ENCODE measurements at places on chromosomes 16 and 17.

GRCh38 chr16:3413730-3414379 lies 12.8 kb downstream of the ZNF174 start:
- DNase-seq, result no peak

- DNase-seq, result no peak
Observed at GRCh38 chr17:3771140-3771539, 29.8 kb downstream of the ITGAE start.

DNA sequence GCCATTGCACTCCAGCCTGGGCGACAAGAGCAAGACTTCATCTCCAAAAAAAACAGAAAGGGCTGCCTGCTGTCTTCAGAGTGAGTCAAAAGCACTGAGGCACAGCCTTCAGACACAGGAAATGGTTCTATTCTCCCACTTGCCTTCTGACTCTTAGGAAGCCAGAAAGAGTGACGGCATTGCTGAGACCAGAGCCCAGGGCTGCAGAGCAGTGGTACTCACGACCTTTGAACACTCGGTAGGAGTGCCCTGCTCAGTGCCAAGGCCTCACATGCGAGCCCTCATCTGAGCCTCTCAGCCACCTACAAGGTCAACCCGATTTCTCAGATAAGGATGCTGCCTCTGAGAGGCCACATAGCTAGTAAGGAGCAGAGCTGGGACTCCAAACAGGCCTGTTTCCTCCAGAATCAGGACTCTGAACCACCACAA lies 3.5 kb upstream of the ITGAE start:
- no peak for DNase-seq

GRCh38 chr16:80583466-80583865 lies 42.7 kb downstream of the DYNLRB2 start:
- no peak for DNase-seq

DNA sequence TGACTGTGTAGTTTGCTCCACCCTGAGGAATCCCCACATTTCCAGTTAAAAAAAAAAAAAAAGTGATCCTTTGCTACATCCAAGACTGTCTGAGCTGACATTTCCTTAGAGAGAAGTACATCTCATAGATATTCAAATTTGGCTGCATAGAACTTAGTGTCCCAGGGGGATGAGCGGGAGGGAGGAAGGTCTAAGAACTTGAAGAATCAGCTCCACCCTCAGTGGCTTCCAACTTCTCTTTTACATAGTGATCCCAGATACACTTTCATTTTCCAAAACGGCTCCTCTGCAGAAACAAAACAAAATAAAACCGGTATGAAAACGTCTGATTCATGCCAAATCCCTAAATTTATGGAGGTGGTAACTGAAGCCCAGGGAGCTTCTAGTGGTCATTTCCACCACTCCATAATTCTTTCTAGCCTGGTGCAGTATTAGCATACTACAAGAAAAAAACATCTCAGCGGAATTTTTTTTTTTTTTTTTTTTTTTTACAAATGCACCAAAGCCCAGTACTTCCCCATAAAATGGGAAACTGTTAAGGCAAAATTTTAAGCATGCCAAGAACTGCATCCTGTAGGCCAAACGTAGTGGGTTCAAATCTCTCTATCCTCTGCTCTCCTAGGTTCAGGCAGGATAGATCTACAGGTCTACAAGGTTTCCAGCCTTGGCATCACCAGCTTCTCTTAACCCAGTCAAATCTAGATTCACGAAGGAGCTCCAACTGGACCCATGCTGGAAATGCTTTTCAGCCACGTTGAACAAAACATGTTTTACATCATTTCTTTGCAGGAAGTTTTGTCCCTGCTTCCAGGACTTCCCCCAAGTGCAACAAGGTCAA lies 29.3 kb downstream of the MAF start:
- no peak for DNase-seq

GRCh38 chr17:46171939-46172338 lies 21.3 kb downstream of the KANSL1 start:
- DNase-seq, result no peak

GRCh38 chr16:80682421-80683070 lies 121.9 kb downstream of the CDYL2 start:
- DNase-seq, result no peak

DNA sequence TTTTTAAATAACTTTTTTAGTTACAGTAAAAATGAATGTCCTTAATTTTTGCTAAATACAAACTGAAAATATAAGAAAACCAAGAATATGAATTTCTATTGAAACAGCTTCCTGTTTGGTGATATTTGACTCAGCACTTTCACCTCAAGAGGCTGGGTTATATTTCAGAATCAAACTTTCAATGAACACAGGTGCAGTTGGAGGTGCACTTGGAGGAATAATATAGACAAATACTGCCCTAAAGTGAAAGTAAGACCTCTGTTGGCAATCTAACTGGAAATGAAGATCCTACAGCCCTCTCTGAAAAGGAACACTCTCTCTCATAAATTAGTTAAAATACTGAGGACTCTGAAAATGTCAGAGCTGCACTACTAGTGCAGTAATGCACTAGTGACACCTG lies 106.2 kb downstream of the BRIP1 start:
- no peak for DNase-seq

GRCh38 chr17:78315355-78316114 lies 44.3 kb downstream of the SOCS3 start:
- no peak for DNase-seq

DNA sequence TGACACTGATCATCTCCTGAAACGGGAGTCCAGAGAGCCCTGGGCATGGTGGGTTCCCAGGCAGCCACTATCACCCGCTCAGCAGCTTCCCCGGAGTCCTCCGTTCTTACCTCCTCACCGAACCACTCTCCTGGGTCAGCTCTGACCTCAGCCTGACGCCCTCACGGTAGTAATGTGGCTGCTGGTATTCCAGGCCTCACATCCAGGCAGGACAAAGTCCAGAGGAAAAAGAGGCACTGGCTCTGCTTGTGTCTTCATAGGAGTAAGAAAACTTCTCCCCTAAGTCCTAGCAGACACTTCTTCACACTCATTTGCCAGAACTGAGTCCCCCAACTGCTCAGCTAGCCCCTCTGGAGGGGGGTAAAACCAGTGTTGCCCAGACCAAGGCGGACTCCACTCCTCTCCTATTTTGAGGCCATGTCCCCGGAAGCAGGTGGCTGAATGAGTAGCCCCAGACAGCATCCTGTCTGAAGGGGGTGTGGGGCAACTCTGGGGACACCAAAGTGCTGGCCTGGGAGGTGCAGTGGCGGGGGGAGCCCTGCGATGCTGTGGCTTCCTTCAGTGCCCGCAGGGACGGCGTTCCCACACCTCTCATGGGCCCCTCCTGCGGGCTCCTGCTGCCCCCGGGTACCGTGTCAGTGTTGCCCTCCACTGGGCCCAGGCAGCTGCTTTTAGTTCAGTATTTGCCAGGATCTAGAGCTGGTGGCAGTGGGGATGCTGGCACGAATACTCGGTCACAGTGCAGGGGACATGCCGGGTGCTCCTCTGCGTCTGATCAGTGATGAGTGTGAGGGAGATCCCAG lies 5.4 kb downstream of the FSCN2 start:
- no peak for DNase-seq

- no peak for DNase-seq
Observed at GRCh38 chr17:61219460-61219859, 180.2 kb upstream of the TBX2 start.

GRCh38 chr16:83802135-83802534 lies 5.6 kb upstream of the HSBP1 start:
- DNase-seq, result no peak

GRCh38 chr17:65559804-65560627 lies 1.4 kb downstream of the AXIN2 start:
- DNase-seq, result no peak

GRCh38 chr17:57294629-57295501 lies 38.5 kb downstream of the MSI2 start:
- DNase-seq, result no peak

DNA sequence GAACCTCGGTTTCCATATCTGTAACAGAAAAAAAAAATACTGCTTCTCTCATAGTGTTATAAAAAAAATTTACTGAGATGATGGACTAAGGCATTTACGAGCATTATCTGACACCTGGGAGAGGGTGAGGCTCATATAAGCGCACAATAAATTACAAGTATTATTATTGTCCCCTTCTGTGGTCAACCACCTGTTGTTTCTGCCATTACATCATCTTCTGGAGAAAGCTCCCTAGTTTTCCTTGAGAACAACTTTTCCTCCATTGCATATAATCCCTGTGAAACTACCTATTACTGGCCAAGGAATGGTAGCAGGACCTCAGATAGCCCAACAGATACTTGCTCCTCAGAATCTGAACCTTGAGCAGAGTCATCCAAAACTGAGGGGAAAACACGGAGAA lies 11.7 kb upstream of the GGA2 start:
- DNase-seq, result no peak

- DNase-seq, result no peak
Observed at GRCh38 chr16:70520612-70521297, 2.6 kb downstream of the COG4 start.

DNA sequence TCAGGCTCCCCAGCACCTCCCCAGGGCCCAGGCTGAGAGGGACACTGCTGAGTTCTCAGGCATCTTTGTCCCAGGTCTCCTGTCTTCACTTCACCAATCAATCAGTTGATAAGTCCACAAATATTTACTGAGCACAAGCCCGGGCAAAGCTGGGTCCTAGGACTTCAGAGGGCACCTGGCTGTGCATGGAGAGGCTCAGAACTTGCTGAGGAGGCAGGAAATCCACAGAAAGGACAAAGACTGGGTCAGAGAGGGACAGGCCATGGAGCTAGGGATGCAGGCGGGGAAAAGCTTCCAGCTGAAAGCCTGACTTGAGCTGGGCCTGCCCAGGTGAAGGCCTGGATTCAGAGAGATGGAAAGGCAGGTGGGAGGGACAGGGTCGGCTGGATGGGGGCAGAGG lies 33.2 kb upstream of the C1QL1 start:
- no peak for DNase-seq

GRCh38 chr17:17539591-17539990 lies 43.4 kb upstream of the RASD1 start:
- DNase-seq, result no peak

DNA sequence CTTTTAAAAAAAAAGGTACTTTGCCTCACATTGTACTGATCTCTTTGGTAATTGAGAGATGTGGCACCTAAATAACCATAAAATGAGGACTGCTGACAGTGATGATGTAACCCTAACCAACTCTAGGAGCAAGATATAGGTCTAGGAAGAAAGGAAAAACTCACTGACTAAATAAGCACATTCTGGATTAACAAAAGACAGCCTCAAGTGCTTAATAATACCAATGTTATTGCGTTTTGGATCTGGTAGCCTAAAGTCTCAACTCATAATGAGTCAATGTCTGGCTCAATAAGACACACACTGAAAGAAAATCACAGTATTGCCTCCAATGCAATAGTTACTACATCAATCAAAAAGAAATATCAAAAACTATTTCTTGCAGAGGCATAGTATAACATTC lies 3.0 kb downstream of the ERN1 start:
- DNase-seq, result no peak

GRCh38 chr16:49755313-49755620 lies 100.6 kb downstream of the ZNF423 start:
- DNase-seq, result no peak

- DNase-seq, result no peak
Observed at GRCh38 chr16:70725912-70726828, 40.3 kb upstream of the MTSS2 start.

DNA sequence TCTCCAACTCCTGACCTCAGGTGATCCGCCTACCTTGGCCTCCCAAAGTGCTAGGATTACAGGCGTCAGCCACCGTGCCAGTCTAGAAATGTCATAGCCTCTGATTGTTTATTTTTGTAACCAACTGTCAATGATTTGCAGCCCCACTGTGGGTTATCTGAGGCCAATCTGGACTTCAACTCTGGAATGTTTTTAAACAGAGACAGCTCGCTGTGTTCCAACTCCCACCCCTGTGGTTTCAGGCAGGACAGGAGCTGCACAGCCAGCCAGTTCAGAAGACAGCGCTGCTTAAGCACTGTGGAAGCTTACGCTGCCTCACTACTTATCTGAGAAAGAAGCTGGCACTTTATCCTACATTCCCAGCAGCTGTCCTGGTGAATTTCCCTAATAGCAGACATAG lies 19.5 kb downstream of the MRM3 start:
- no peak for DNase-seq

- DNase-seq, result no peak
Observed at GRCh38 chr17:978103-979093, 1.2 kb downstream of the NXN start.

DNA sequence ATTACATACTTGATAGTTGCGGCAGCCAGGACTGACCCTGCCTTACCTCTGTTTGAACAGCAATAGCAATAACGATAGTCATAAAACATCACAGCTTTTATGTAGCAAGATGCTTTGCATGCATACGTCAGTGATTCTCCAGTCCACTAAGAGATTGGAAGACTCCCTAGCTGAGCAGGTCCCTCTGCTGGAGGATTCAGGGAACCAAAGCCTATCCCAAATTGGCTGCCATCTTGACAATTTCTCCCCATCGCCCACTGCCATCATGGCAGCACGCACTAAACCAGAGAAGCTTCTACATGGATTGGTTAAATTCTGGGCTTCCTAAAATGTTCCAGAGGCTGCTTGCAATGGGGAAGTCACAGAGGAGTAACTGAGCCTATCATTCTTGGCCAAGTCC lies 360.6 kb upstream of the XYLT1 start:
- no peak for DNase-seq

- no peak for DNase-seq
Observed at GRCh38 chr16:81454044-81454443, 9.4 kb downstream of the CMIP start.

GRCh38 chr16:31476303-31477219 lies 4.6 kb downstream of the TGFB1I1 start:
- DNase-seq, result peak; percentile 57

DNA sequence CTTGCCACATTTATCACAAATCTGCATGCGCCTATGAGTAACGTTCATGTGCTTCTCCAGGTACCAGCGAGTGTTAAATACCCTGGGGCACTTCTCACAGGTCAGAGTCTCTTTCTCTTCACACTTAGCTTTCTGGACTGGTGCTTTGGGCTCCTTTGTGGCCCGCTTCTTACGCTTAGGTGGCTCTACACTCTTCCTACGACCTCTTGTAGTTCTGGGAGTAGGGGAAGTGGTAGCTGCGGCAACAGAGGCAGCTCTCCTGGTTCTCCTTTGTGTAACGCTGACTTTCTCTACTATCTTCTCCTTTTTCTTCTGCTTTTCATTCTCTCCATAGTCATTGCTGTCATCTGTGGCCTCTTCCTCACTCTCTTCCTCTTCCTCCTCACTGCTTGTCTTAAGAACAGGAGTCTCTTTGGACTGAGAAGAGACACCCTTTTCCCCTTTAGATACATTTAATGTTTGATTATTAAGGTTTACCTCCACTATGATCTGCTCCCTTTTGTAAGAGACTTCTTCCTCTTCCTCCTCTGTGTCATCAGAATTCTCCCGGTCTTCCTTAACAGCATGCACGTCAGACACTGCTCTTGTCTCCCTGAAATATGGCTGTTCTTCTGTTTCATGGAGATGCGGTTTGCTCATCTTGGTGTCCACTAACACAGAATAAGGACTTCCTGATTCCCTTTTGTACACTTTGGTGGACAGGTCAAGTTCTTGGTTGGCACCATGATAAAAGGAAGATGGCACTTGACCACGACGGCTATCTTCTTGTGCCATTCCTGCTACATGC lies 45.0 kb downstream of the ZNF652 start:
- DNase-seq, result no peak

GRCh38 chr16:89040861-89041570 lies 52.6 kb upstream of the ACSF3 start:
- DNase-seq, result no peak

- DNase-seq, result no peak
Observed at GRCh38 chr16:9034056-9034455, 57.4 kb upstream of the HAPSTR1 start.

Measured in NCI-H1930 (cell line).